IMR-90 (cell line): ENCODE measurements at places on chromosomes 4 and X. TPM values are rescaled to one million over a fixed set of nuclear protein-coding genes. Genes with fewer than 3 reads are reported as not detected.

GRCh38 chr4:158299459-158300007 lies 89.2 kb downstream of the TMEM144 start:
- DNase-seq, result no peak

DNA sequence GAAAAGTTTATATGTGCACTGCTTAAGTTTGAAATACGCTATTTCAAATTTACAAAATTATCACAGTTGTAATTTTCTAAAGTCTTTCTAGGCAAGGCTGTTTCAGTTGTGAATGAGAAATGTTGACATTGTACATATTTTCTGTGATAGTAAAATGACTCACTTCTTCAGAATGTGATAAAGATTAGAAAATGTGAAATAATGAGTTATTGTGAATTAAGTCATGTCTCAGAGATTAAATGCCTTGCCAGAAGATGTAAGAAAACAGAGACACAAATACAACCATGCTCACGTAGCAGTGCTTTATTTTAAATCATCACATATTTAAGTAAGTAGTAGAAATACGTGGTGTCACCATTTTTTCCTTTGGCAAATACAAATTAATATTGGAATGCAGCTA lies 768 bp downstream of the CLCN4 start:
- peak; percentile 59 for DNase-seq

DNA sequence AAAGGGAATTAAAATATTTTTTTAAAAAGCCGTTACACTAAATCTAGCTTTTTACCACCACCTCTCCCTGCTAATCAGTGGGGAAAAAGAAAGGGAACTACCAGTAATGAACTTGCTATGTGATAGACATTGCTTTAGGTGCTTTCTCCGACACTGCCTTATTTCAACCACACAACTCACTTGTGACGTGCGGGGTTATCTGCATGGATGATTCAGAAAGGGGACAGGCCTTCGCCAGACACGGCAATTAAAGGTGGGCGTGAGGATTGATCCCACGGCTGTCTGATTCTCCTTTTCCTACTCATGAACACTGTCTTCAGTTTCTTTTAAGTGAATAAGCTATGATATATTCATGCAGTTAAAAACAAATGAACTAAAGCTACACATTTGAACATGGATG lies 882 bp upstream of the CXCR3 start:
- no peak for DNase-seq

- DNase-seq, result peak; percentile 16
Measured at GRCh38 chr4:17155486-17155885, 257.0 kb upstream of the LDB2 start.

The ETDA gene
- not detected in 2 replicates for total RNA-seq

The RIPPLY1 gene
- not detected in 2 replicates for total RNA-seq
